ENCODE measurements at places on chromosomes 7 and 10.

- DNase-seq, result no peak
These were observed 1124.7 kb downstream of the DNAJB9 start for GRCh38 chr7:109694149-109695071.

DNA sequence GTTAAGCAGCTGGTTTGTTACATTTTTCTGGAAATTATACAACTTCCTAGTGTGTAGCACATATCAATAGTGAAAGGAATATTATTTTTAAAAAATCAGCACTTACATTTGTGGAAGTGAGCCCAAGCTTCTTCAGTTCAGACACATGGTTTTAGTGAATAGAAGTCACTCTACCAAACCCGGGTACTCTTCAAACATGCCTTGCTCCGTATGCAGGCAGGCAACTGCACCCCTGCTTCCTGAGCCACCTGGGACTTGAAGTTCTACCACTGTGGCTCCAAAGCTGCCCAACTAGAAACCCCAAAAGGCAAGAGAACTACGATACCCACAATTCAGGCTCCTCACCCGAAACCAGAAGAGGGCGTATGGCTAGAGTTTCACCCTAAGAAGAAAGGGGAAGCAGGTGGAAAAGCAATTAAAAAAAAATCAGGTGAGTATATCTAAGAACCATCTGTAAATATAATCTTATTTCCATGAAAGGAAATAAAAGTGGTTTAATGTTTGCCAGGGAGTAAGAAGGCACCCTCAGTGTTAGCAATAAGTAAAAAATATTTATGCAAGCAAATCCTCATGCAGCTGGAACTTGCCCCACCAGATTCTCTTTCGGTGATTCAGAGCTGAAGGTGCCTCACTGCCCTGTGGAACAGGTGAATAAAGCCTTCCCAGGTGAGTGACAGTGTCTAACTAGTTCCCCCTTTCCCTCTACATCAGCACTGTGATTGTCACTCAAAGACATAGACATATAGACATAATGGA is at the start of gene MACC1:
MACC1 (minus strand) TSS at position 192 of the 756 bp plus-strand sequence. CDS start 55,522 bp downstream, outside the sequence.
- no peak for DNase-seq

DNA sequence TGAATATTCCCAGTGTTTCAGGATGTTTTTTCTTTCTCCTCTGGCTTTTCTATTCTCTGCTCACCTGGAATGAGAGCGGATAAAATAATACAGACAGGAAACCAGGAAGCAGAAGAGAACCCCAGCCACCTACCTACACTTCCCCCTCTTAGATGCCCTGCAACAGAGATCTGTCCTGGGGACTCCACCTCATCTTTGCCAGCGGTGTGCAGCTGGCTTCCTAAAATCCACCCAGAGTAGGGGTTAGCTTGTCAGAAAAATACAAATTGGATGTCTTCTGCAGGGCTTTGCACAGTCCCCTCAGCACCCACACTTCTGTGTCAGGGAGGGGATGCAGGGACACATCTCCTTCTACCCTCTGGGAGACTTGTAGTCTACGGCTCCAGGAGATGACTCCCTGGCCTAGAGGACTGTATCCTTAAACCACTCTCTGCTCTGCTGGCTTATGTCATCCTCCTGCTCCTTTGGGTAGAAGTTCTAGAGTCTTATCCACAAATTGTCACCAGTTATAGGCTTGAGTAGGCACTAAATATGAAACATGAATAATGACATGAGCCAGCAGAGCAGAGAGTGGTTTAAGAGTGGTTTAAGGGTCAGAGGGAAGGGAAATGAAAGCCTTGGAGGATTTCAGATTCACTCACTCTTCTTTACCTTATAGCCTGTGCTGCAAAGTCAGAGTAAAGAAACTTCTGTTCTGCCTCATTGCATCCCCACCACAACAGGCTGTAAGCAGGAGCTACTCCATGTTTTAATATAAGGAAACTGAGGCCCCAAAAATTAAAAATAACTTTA is 749.4 kb downstream of the AUTS2 start:
- DNase-seq, result no peak

- DNase-seq, result no peak
These were observed 71.7 kb upstream of the GPR22 start for GRCh38 chr7:107398161-107398560.

DNA sequence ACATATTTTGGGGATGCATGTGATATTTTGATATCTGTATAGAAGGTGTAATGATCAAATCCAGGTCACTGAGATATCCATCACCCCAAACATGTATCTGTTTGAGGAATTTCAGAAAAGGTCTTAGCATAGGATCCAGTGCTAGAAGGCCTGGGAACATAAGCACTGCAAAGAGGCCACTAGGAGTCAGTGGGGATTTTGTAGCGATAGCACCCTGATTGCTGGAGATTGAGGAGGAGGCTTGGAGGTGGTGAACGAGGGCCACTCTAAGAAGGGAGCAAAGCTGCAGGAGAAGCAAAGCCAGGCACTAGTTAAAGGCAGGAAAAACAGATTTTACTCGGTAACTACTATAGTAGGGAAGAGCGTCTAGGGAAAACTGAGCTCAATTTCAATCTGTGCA is 324.0 kb downstream of the LHFPL3 start:
- DNase-seq, result no peak

Measured in cortex of kidney (tissue), 1 donor.